ENCODE measurements at places on chromosomes 7 and 10.

DNA sequence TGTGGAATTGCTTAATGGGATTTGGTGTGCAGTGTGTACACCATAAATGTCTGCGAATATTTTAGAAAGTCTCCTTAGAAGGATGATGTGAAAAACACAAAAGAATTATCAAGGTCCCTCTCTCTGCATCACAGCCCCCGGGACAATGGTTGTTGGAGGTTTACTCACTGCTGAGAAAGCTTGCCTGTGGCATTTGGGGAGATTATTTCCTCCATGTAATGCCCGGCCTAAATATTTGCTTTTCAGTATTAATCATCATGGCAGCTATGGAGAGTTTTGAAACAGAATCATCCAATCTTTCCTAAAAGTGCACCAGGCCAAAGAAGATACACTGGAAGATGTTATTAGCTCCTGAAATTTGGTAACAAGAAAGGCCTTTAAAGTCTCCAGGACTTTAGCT lies 113.8 kb upstream of the ADCY1 start:
- no peak for DNase-seq

GRCh38 chr10:129099992-129100391 lies 367.0 kb upstream of the MGMT start:
- DNase-seq: no peak

- DNase-seq: no peak
These were observed 11.5 kb upstream of the SH2B2 start for GRCh38 chr7:102275123-102275703.

DNA sequence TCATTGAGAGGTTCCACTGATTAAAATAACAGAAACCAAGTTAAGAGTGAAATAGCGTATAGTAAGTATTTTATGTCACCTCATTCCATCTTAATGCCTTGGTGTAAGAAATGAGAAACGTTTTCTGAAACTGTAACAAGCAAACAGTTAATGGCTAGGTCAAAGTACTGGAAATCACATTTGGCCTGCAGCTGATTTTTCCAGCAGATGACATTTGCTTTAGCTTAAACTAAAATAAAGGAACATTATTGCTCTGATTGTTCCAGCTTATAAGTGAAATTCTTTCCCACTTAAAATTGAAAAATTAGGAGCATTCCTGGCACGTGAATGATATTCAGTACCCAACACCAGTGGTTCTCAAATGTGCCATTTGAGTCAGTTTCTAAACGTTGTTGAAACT lies 213.6 kb upstream of the DPP6 start:
- DNase-seq: no peak

GRCh38 chr7:13987395-13987794 lies 2.1 kb downstream of the ETV1 start:
- DNase-seq: no peak

GRCh38 chr10:69096045-69096444 lies 8.1 kb downstream of the SRGN start:
- DNase-seq: no peak

GRCh38 chr7:143396625-143397556 lies 11.8 kb downstream of the EPHA1 start:
- DNase-seq: no peak

- DNase-seq: no peak
These were observed 55.3 kb upstream of the BMPER start for GRCh38 chr7:33849971-33850559.

DNA sequence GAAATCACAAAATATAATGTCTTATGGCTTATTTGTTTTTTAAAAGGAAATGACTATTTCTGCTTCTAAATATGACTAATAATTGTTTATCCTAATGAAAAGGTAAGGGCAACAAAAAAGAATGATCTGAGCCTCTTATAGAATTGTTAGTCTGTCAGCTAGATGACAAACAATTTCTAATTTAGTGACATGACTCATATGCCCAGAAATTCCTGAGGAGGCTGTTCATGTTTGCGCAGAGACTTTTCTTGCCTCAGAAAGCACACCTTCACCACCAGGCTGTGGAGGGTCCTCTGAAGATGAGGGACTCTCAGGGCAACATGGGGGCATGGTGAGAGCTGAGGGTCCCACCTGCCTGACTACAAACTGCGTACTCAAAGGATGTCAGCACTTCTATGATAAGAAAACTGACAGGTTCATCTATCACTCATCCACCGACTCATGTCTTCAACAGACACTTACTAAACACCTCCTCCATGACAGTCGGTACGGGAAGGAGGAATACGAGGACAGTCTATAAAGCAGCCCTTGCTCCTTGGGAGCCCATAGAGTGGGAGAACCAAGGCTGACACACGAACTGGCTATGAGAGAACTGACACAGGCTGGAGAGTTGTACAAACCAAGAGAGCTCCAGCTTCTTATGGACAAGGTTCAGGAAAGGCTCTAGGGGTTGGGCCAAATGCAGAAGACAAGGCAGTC lies 102.0 kb downstream of the PKD1L1 start:
- DNase-seq: no peak

- no peak for DNase-seq
These were observed 18.4 kb downstream of the TSPAN14 start for GRCh38 chr10:80472234-80473095.

GRCh38 chr10:52105301-52105700 lies 208.8 kb upstream of the DKK1 start:
- DNase-seq: no peak

DNA sequence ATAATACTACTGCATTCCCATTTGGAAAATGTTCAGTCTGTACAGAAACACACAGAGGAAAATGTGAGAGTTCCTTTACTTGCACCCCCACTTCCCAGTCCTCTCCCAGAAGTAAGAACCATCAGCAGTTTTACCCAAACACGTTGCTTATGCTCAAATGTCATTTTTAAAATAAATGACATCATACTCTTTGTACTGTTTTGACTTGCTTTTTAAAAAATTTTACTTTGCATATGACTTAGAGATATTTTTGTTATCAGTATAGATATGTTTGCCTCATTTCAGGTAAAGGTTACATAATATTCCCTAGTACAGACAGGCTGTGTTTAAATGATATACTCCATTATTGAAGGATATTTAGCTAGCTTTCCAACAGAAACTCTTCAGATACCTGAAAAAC lies 13.5 kb upstream of the PTPRN2 start:
- DNase-seq: no peak

DNA sequence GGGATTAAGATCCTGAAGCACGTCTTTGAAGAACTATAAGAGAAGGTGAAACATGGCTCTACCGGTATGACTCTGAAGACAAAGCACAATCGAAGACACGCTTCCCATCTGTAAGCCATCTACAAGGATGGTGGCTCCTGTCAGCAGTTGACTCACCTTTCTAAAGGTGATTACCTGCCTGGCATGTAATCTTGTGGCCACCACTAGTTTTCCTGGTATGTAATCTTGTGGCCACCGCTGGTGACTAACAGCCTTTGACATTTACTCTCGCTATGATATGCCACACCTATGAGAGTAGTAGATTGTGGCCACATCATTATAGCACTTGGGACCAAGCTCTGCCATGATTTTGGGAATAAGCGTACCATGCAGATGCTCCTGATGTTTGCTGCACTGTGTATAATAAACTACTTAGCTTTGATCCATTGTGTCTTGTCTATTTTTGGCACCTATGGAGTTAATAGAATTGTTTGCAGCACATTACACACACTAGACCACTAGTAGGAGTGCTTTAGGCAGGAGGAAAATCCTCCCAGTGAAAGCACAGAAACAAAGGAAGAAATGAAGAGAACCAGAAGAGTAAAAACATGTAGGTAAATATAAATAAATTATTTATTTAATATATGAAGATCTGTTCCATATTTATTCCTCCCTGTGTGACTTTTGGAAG lies 59.8 kb downstream of the VAX1 start:
- no peak for DNase-seq

DNA sequence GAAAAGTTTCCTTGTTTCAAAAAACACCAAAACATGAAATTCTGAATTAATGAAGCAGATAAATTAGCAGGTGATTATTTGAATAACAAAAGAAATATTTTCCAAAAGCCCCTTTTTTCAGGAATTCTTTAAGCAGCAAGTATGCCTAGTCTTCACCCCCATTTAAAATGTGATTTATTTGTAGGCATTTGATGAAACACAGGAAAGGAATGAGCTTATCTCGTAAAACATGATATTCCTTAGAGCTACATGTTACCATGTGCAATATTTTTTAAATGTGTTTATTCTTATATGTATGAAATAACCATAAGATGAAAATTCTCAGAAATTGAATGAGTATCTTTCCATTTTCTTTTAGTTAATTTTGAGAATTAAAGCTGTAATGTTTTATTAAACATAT lies 106.1 kb downstream of the CHN2 start:
- DNase-seq: no peak

DNA sequence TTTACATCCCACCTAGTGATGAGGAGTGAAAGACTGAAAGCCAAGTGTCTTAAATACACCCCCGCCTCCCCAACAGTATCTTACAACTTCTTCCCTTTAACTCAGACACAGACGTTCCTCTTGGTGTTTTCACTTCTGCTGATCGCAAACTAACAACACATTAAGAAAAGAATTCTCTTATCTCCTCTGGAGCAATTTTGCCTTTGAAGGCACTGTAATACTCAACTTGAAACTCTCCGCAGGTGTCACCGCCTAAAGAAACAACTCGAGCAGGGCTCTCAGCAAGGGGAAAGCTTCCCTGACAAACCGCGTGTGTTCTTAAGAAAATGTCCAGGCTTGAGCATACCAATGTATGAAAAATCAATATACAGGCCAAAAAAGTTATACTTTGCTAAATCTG lies 452 bp downstream of the SEMA3C start:
- no peak for DNase-seq

GRCh38 chr10:37865957-37866803 lies 8.8 kb upstream of the ZNF248 start:
- no peak for DNase-seq

- DNase-seq: no peak
These were observed 518 bp downstream of the AGFG2 start for GRCh38 chr7:100539436-100540006.

GRCh38 chr7:12619461-12620069 lies 49.0 kb downstream of the SCIN start:
- DNase-seq: no peak

DNA sequence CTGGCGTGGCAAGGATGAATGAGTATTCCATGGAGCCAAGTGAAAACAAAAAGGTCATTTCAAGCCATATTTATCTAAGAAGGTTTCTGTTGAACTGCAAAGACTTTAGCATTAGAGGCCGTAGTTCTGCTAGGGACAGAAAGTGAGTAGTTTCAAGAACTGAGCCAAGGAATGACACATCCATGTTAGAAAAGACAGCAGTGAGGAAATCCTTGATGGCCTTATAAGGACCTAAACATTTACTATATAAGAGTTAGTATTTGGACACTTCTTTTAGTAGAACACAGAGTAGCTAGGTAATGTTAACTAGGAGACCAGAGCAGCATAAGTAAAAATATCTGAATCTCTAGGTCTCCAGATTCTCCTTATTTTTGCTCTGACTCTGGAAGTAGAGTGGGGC lies 329.8 kb upstream of the SEMA3D start:
- DNase-seq: no peak

- DNase-seq: no peak
These were observed 23.1 kb downstream of the PARD3 start for GRCh38 chr10:34791947-34792346.

DNA sequence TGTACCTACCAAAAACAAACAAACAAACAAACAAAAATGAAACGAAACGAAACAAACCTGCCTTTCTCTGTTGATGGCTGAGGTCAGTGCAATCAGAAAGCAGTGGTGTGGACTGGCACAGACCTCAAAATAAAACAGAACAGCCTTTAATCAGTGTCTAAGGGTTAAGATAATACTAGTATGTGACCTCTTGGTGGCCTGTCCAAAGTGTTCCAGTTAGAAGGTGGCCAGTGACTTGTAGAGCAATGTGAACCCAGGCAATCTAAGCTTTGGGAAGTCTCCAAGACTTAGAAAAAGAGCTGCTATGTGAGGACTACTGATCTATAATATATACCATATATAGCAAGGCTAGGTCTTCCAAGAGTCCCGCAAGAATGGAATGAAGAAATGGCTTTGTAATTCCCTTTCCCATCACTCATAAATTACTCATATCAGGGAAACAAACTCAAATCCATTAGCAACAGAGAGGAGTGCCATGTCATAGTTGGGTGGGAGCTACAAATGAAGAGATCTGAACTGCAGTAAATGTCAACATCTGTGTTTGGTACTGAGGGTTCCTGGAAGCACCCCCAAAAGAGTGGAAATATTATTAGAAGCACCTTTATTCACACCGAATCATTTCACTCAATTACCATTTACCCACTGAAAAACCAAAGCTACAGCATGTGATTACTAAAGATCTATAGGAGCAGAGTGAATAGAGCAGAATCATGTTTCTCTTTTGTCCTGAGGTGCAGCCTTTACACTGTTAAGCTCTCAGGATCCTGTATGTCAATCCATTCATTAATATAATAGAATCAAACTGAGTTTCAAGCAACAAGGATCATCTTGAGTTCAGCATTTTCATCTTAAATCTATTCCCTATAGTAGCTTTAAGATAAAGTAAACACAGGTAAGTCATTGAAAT lies 28.0 kb downstream of the ABLIM1 start:
- no peak for DNase-seq

GRCh38 chr10:73647211-73647874 lies 6.1 kb upstream of the MYOZ1 start:
- no peak for DNase-seq

DNA sequence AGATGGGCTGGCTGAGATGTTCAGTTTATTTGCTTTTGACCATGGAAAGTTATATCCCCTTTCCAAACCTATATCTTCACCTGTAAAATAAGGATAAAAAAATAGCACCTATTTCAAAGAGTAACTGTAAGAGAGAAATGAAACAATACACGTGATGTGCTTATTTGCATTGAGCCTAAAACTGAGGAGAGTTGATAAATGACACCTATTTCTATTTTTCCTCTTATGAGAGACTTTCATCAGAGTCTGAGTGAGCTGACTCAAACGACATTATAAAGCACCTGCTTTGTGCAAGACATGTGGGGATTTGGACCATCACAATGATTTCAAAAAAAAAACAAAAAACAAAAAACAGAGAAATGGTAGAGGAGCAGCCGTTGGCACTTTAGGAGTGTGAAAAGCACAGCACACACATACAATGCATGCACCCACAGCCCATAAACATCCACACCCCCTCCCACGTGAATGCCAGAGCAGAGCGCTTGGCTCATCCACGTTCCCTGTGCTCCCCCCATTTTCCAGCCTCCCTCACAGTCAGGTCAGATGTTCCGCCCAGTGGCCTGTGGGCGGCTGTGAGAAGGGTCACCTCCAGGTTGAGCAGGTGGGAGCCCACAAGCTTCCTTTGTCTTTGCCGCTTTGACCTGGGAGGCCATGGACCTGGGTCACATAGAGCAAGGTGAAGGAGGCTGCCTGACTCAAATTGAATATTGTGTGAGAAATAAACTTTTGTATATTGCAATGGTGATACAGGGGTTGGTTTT lies 253.2 kb upstream of the ZNF32 start:
- DNase-seq: no peak

DNA sequence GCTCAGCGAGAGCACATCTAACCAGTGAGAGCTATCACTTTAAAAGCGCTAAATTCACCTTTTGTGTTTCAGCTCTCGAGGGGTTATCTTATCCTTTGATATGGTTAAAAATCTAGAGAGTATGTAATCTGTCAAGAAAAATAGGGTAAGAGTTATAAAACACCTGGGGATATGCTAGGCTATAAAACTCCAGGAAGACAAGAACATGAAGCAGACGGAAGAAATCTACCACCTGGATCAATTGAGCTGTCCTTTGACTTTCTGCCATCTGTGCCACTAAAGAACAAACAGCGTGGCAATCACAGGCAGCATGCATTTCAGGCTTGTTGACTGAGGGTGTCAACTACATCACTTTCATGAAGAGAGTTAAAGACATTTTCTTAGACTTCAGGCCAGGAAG lies 83.1 kb downstream of the ZNF248 start:
- DNase-seq: no peak

- DNase-seq: no peak
These were observed 5.9 kb downstream of the FGFR2 start for GRCh38 chr10:121592155-121592890.
